OCI-LY7 (cell line): ENCODE measurements at places on chromosomes 2 and 18. TPM values are rescaled to one million over a fixed set of nuclear protein-coding genes. Genes with fewer than 3 reads are reported as not detected.
A peak's percentile ranks its signal among the peaks of the same experiment; 100 is the strongest.

GRCh38 chr2:9373047-9373446, 50.3 kb downstream of the ITGB1BP1 start:
- DNase-seq, result peak; percentile 90

GRCh38 chr2:167355821-167356220, 467.5 kb downstream of the XIRP2 start:
- no peak for DNase-seq

The CCL20 gene
- not detected in 2 replicates for total RNA-seq

The EVA1A gene
- total RNA-seq, result not detected in 2 replicates
